Epithelial cell of prostate (primary cell): ENCODE measurements at places on chromosomes 12 and 14.

- no peak for DNase-seq
Measured at GRCh38 chr14:87630846-87631245, 362.1 kb downstream of the GALC start.

- DNase-seq: no peak
Measured at GRCh38 chr14:63737582-63738006, 9.7 kb upstream of the SGPP1 start.

DNA sequence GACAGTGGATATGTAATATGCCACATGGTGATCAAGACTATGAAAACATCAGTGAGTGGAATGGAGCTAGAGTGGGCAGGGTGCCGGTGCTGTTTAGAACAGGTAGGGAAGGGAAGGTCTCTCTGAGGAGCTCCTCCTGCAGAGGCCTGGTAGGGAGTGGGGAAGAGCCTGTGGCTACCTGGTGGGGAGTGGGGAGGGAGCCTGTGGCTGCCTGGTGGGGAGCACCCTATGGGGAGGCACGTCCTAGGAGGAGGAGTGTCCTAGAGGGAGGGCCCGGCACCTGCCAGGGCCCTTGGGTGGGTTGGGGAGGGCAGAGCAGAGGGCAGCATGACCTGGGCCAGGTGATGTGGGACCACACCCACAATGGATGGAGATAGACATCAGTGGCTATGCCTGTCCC, 122.6 kb downstream of the ADGRD1 start:
- DNase-seq: no peak

- no peak for DNase-seq
Measured at GRCh38 chr14:95056476-95056875, 100.9 kb downstream of the DICER1 start.

DNA sequence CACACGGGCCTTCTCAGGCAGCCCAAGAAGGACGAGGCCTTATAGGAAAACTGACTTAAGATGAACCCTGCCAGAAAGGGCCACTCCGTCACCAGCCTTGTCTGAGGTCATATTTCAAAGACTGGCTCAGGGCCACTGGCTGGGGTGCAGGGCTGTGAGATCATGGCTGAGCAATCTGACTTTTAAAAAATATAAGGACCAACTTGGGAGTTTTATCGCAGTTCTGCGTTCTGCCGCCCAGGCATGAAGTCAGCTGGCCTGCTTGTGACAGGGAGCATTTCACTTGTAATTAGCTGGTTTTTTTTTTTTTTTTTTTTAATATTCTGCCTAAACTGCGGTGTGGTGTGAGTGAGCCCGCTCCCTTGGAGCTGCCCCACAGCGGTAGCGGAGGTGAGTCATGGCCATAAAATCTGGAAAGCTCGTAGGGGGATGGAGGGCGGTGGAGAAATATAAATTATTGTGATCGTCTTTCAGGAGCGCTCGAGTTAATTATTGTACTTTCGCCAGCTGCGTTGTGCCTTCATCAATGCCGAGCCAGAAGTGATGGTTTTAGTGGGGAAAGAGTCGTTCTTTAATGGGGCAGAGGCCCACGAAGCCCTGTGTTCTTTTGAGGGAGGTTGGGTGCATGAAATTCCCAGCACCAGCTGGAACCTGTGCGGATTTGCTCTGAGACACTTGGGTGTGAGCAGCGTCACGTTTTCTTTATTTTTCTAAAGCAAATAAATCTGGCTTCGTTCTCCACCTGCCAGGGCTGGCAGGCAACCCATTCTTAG, 231.9 kb downstream of the C12orf75 start:
- peak; percentile 37 for DNase-seq

DNA sequence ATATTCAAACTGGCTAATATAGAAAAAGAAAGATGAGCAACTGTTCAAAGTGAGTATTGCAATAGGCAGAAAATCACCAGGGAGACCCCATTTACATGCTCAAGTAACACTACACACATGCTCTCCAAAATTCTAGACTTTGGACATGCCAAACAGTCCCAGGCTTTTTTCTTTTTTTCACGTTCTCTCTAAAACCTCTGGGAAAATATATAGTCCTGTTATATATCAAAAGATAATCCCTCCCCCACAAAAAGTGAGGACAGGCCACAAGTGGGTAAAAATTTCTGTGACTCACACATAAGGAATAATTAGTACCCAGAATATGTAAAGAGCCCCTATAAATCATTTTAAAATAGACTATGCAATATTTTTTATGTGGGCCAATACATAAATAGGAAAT, 55.2 kb downstream of the EFCAB11 start:
- DNase-seq: no peak

DNA sequence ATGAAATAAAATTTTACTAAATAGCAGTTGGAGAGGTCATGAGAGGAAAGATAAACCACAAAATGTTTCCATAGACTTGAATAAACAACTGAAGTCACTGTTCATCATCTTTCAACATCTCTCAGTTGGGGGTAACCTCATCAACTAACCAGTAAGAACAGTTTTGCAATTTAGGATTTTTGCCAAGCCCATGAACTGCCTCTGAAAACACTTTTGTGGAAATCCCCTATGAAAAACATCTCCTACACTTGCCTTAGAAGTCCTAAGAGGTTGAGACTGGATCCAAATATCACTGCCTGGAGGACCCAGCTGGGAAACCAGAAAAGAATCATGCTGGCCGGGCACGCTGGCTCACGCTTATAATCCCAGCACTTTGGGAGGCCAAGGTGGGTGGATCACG, 273.1 kb downstream of the C12orf50 start:
- DNase-seq: no peak

- DNase-seq: no peak
Measured at GRCh38 chr14:74299061-74299545, 3.6 kb downstream of the ABCD4 start.

DNA sequence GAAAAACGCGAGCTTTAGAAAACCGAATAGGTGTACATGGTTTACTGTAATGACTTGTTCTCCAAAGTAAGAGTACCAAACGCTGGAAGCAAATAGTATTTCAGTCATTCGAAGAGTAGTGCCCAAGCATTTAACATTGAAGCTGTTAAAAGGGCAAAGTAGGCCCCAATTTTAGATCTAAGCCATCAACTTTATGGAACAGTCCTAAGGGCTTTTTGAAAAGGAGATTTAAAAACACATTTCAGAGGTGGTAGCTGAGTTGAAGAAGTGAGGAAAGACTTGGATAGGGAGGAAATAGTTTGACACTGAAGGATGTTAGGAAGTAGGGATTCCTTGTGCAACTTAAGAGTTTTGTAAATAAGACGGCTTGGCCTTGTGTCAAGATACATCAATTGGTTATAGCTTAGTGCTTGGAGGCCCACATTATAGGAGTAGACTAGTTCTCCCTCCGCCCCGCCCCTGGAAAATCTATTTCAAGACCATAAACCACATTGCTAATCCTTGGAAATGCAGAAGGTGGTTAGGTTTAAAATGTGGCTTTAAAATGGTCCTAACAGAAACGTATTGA, 783 bp upstream of the TUBA1B start:
- DNase-seq: no peak

GRCh38 chr12:3236345-3237187, 159.4 kb downstream of the TSPAN9 start:
- no peak for DNase-seq

DNA sequence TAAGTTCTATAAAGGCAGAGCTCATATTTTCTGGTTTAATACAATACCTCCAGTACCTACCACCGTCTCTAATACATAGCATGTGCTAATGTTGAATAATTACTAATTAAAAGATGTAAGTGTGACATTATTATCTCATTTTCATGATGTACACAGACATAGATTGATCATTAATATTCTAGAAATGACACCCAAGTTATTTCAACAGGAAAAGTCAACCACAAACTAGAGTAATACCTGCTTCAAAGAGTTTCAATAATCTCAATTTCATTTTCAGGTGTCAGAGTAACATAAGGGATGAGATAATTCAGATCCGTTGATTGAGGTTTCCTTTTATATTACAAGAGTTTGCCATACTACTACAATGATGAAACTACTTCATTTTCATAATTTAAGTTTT, 388.9 kb downstream of the SOX5 start:
- no peak for DNase-seq

- peak; percentile 6 for DNase-seq
Measured at GRCh38 chr12:113961921-113962710, 4.0 kb downstream of the RBM19 start.

GRCh38 chr12:28108599-28108998, 81.7 kb upstream of the CCDC91 start:
- DNase-seq: no peak

DNA sequence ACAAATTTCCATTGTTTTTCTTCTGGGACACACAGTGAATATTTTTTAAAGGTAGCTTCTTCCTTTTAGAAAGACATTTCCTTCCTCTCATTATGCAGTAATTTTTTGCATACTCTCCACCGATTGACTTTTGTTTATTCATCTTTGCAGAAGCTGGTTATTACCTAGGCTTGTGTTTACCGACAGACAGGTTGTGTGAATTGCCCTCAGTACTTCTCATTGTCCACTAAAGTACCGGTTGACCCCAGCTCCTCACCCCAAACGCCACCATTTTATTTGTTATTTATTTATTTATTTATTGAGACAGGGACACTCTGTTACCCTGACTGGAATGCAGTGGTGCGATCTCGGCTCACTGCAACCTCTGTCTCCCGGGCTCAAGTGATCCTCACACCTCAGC, 63.4 kb upstream of the MYL2 start:
- no peak for DNase-seq

GRCh38 chr14:100450049-100450448, 126.9 kb downstream of the SLC25A47 start:
- no peak for DNase-seq

GRCh38 chr12:10503460-10503859, 2.2 kb upstream of the EIF2S3B start:
- DNase-seq: no peak

- no peak for DNase-seq
Measured at GRCh38 chr14:73976125-73976524, 26.0 kb downstream of the COQ6 start.

DNA sequence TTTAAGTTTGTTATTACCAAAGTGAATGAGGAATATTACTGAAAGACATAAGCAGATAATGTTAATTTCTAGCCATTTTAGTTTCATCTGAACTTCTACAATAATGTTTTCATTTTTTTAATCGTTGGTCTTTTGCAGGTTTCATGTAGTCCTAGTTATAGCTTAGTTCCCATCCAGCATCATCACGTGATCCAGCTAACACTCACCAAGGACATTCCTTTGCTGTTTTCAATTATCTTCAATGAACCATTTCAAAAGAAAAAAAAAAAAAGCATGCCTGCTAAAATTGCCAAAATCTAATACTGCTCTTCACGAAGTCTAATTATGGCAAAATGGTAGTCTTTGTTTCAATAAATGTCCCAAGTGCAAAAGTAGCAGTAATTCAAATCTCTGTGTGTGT, 187.7 kb upstream of the ATXN7L3B start:
- no peak for DNase-seq

- no peak for DNase-seq
Measured at GRCh38 chr12:20440408-20440807, 72.1 kb downstream of the PDE3A start.
